GM23248 (cell line): ENCODE measurements at places on chromosomes 3 and 15. TPM values are rescaled to one million over a fixed set of nuclear protein-coding genes. Genes with fewer than 3 reads are reported as not detected.
A peak's percentile ranks its signal among the peaks of the same experiment; 100 is the strongest.

DNA sequence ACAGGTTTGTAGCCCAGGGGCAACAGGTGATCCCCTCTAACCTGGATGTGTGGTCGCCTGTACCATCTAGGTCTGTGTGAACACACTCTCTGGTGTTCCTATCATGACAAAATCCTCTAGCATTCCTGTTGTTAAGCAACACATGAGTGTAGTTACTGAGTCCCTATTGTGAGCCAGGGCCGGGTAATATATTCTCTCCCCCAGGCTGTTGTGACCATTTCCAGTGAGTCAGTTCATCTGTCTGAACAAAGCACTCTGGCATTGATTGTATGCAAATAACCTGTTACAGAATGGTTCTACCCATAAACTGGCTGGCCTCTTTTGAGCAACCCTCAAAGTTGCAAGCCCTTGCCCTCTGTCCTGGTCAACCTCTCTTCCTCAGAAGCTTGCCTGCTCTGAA, 2.6 kb upstream of the FLNB start:
- DNase-seq: peak; percentile 95

DNA sequence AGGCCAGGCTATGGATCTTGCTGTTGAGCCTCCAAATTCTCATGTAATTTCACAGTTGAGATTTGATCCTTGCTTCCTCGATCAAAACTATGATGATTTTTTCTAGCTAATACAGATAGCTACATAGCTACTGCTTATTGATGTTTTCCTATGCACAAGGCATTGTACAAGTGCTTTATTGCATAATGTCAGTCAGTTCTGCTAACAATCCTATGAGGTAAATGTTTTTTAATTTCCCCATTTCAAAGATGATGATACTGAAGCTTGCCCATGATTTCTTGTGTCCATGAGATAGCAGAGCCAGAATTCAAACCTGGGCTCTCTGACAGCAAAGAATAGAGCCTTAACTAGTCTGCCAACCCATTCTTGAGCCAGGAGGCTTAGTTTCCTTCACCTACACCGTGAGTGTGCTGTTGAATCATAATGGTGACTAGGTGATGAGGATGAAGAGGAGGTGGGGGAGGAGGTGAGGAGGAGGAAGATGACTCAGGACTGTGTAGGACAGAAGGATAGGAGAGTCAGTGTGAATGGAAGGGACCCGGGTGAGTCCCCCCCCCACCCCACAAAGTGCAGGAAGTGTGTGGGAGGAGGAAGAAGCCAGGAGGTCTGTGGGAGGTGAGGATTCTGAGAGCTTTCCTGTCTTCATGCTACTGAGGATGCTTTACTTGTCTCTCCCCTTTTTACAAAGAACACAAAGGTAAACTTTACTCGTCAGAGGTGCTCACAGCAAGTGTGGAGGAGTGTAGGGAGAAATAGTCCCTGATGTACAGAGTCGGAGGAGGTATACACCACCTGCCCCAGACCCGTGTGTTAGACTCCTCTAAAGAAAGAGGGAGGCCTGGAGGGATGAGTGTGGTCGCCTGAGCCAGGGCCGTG, 3.6 kb downstream of the TAGLN3 start:
- DNase-seq: peak; percentile 64

DNA sequence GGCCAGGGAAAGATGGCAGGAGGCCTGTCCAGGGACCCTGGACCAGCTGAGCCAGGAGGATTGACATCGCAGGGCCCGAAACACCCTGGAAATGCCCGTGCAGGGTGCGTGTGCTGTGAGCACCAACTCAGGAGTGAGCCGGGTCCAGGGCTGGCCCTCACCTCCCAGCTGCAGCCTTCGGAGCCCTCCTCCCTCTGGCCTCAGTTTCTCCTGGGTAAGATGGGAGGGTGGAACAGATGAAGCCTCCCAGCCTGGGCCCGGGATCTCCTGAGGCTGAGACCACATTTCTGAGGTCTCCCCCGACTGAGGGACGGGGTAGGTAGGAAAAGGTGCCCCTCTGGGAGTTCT, 5.3 kb upstream of the CALML4 start:
- no peak for DNase-seq

GRCh38 chr3:4409971-4410573, 57.0 kb downstream of the SUMF1 start:
- peak; percentile 15 for DNase-seq

PRTG gene
- not detected in 2 replicates for polyA plus RNA-seq

CLRN1 gene
- not detected in 2 replicates for polyA plus RNA-seq

GRCh38 chr3:27310688-27311087, 58.5 kb downstream of the NEK10 start:
- peak; percentile 10 for DNase-seq

- DNase-seq: peak; percentile 57
These were observed 47.6 kb downstream of the PSMD6 start for GRCh38 chr3:63975723-63976122.
